ENCODE measurements at places on chromosomes 12 and 14.

DNA sequence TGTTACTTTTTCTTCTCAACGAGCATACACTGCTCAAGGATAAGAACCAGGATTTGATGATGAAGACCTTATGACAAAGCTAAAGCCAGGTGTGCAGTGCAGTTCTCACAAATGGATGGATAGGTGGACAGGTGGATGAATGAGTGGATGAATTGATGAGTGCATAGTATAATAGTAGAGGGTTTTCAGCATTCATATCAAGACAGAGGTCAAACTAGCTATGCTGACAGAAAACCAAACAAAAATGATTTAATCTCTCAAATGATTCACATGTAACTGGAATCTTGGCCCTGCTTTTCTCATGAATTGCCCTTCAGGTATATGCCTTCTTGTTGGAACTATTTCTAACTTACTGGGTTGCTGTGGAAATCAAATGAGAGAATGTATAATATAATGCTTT is 240.9 kb downstream of the BCAT1 start:
- no peak for DNase-seq

DNA sequence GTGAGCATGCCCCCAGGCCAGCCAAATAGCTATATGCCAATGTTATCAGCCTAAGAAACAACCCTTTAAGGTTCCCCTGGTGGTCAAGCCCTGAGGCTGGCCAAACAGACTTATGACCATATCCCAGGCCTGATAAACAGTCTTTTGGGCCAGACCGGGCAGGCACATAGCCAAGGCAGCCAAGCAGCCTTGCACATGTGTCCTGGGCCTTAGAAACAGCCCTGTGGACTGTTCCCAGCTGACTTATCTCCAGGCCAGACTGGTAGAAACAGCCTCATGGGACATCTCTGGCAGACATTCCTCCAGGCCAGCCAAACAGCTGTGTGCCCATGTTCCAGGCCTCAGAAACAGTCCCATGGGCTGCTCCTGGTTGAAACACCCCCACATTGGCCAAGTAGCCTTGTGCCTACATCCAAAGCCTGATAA is 295.0 kb upstream of the MGAT4C start:
- DNase-seq = no peak

- no peak for DNase-seq
These were observed 10.6 kb downstream of the STRAP start for GRCh38 chr12:15892645-15893259.

GRCh38 chr12:106973545-106973944 is 13.4 kb downstream of the MTERF2 start:
- no peak for DNase-seq

- no peak for DNase-seq
These were observed 10.9 kb upstream of the ITGB7 start for GRCh38 chr12:53217931-53218307.

DNA sequence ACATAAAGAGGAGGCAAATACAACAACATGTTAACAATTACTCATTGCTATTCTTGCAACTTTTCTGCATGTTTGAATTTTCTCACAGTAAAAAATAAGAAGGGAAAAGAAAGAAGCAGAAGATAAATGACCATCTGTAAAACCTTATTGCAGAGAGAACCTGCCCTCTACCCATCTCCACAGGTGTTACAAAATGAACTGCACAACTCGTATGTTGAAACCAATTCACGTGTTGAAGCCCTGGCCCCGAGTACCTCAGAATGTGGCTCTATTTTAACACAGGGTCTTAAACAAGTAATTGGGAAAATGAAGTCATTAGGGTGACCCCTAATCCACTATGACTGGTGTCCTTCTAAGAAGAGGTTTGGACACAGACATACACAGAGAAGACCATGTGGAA is 39.5 kb downstream of the FOXN3 start:
- DNase-seq = no peak
